ENCODE measurements at places on chromosomes 6 and 20.

- no peak for DNase-seq
Observed at GRCh38 chr6:84466511-84466910, 239.1 kb upstream of the CEP162 start.

DNA sequence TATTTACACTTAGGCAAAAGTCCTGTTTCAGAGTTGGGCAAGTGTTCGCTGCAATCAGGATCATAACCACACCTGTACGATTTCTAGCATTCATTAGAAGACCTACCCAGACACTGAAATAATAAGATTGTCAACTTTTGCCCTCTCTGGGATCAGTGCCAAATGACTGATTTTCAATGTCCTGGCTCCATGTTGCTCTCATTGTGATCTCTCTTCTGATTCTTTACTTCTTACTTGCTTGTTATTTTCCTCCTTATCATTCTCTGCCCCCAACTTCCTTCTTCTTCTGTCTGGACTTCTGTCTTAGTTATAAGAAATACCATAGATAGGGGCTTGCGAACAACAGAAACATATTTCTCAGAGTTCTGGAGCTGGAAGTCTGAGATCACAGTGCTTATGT, 94.4 kb upstream of the BMP2 start:
- no peak for DNase-seq

- DNase-seq = no peak
Observed at GRCh38 chr20:22303523-22303922, 280.8 kb downstream of the FOXA2 start.

- no peak for DNase-seq
Observed at GRCh38 chr6:85574932-85575598, 18.6 kb downstream of the SNX14 start.

DNA sequence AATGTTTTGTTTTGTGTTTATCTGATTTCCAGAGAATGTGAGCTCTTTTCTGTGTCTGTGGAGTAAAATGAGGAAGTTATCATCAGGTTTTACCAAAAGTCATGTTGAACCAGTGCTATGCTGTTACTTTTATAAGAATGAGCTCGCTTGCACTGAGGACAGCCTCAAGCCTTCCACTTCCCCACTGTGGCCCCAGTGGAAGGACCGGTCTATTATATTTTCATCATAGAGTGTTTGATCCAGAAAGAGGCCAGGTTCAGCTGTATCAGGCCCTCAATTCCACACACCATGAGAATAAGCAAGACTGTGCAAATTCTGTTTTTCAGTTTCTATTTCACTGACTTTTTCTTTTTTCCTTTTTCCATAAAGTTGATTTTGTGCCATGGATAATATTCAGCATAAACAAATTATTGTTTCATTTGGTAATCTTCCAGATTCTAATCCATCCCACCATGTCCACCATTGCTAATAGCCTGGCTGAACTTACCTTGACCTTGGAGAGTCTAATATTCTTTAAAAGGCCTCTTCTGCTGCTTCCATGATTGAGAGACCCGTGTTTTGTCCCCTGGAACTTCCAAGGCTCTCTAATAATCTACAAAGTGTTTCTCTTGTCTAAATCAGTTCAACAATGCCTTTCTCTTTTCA, 286.2 kb downstream of the THBS2 start:
- no peak for DNase-seq

GRCh38 chr6:74048387-74048786, 352.4 kb downstream of the CD109 start:
- DNase-seq = no peak

DNA sequence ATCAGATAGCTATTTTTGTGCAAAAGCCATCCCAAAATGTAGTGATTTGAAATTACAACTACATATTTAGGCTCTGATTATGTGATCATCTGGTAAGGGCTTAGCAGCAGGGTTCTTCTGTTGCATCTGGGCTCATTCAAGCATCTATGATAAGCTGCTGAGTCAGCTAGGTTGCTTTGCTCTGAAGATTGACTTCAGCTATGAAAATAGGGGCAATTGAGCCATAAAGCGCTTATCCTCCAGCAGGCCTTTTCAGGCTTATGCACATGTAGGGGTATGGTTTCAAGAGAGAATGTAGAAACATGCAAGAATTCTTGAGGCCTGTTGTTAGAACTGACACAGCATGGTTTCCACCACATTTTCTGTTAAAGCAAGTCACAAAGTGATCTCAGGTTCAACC, 114.1 kb downstream of the PLCB1 start:
- DNase-seq = no peak

DNA sequence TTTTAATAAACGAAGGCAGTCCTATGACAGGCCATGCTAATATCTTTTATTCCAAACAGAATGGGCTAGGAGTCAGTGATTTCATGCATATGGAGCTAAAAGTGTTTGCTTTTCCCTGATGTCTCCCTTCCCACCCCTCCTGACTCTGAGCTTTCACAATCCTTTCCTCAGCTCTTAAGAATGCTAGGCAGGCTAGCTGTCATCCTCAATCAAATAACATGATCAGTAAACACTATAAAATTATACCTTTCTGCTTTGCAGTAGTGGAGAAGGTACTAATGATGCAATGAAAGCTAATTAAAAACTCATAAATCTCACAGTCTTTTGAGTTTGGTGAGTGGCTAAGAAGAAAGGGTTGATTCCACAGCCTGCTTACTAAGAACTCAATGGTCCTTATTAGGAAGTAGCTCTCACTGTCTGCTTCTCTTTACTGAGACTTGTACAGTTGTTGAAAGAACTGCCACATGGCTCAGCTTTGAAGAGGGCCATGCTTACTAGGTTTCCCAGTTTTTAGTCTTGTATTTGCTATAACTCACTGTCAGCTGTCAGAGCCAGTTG, 250.9 kb upstream of the JAG1 start:
- no peak for DNase-seq

DNA sequence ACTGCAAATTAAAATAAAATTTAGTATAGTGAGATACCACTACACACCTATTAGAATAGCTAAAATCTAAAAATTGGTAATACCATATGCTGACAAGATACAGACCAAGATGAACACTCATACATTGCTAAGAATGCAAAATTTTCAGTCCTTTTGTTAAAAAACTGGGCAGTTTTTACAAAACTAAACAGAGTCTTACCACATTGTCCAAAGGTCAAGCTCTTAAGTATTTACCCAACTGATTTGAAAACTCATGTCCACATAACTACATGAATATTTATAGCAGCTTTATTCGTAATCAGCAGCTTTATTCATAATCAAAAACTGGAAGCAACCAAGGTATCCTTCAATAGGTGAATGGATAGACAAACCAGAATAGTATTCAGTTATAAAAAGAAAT, 10.0 kb downstream of the POLR3F start:
- no peak for DNase-seq

DNA sequence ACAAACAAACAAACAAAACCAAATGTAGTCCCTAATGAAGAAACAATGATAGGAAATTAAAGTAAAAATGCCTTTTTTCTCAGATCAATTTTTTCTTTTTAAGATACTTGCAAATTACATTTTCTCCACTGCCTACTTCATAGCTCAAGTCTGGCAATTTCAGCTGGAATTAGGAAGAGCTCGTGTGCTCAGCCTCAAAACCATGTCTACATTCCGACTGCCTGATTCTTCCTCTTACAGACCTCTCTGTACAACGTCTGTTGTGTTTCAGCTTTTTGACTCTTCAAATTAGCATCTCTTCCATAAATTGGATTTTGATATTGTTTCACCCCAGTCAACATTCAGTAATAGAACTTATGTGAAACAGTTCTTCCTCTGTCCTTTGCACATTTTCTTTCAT, 9.3 kb upstream of the EDN1 start:
- DNase-seq = no peak

- DNase-seq = no peak
Observed at GRCh38 chr6:155495011-155495768, 39.6 kb upstream of the NOX3 start.

DNA sequence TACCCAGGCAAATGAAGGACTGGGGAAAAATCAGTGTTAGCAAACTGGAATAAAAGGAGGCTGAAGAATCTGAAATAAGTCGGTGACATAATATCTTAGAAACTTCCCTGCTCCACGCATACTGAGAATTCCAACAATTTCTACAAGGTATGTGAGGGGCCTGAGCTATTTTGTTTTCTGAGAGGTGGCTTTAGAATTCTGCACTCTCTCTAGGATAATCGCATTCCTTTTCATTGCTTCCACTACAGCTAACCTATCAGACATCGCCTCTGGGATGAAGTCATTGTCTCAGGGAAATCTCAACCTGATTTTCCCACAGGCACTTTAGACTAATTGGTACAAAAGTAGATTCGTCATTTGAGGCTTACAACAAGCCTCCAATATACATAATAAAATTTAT, 740.8 kb downstream of the PHF3 start:
- no peak for DNase-seq

DNA sequence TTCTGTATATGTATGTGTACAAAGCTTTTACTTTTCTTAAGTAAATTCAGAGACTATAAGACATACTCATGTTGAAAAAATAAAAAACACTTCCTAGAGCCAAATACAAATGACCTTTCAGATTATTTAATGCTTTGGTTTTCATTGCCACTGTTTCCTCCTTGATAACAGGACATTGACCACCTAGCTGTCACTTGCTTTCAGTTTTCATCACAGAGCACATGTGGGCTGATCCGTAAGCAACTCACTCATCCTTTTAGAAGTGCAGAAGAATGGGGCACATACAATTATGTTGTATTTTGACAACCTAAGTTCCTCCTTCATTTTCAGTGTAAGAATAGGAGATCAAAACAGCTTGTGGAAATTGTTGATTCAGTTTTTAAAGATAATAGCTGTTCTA, 6.2 kb downstream of the ZBTB2 start:
- DNase-seq = no peak

- no peak for DNase-seq
Observed at GRCh38 chr6:15131651-15132061, 114.2 kb upstream of the JARID2 start.

DNA sequence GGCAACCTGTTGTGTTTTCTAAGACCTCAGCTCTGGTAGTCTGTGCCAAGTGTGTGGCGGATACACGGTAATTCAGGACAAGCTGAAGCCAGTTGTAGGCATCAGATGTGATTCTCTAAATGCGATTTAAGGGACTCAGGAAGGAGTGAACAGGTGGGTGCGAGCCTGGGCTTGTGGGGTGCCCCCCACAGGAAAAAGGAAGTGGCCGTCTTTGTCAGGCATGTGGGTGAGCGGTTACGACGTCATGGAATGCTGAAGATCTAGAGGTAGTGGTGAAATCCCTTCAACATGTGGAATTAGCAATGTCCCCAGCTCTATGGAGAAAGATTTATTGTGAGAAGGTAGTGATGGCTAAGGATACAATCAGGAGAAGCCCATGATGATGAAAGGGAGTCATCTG, 95.1 kb upstream of the EXOC2 start:
- DNase-seq = no peak

- no peak for DNase-seq
Observed at GRCh38 chr20:8870652-8871051, 198.2 kb upstream of the PLCB4 start.

- no peak for DNase-seq
Observed at GRCh38 chr20:47558295-47559066, 56.8 kb downstream of the NCOA3 start.

DNA sequence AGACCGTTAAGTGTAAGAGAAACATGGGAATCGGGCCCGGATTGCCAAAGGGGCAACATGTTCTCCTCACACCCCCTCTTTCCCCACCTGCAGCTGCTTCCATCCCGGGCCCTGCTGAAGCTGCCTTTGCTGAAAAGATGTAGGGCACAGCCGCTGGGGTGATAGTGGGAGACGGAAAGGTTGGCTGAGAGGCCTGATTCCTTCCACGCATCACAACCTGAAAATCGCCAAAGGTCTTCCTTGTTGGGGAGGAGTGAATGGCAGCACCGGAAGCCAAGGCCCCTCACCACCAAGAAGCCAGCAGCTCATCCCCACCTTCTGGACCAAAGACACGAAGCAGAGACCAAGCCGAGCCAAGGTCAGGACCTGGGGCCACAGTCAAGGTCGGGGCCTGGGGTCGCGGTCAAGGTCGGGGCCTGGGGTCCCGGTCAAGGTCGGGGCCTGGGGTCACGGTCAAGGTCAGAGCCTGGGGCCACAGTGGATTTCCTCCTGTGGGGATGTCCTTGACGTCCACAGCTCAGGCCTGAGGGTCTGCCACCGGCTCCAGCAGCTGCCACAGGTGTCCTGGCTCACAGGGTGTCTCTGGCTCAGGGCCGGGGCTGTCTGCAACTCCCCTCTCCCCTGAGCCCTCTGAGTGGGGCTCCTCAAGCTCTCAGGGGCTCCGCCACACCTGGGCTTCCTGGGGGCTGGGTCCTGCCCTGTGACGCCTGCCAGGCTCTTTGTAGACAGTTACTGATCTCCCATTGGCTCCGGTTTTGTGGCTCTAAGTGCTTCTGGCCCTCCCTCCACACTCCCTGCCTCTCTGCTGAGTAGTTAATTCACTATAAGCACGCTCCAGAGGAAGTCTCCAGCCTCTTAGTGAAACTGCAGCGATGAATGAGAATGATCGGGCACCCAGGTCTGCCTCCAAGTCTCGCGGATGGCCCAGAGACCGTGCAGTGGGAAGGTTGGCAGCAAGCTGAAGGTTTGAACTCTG, 5.5 kb upstream of the CHRNA4 start:
- DNase-seq = no peak

DNA sequence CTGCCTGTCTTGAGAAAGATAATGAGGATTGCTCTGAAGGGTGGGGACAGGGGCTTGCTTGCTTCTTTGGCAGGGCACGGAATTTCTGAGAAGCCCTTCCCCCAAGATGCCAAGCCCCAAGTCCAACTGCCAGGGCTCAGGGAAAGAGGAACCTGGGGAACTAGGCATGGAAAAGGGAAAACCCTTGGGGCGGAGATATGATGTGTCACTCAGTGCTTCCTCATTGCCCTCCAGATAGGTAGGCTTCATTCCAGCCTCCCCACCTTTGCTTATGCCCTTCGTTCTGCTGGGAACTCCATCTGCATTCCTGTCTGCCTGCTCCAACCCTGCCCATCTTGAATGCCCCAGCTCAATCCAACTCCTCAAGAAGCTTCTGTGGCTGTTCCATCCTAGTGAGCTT, 61.2 kb downstream of the VEGFA start:
- no peak for DNase-seq

DNA sequence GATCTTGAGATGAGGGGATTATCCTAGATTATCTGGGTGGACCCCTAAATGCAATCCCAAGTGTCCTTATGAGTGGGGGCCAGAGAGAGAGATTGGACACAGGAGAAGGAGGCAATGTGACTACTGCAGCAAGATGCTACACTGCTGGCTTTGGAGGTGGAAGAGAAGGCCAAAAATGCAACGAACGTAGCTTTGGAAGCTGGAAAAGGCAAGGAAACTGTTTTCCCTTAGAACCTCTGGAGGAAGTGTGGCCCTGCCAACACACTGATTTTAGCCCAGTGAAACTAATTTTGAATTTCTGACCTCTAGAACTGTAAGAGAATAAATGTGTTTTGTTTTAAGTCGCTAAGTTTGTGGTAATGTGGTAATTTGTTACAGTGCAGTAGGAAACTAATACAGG, 15.7 kb downstream of the PPARD start:
- no peak for DNase-seq

- no peak for DNase-seq
Observed at GRCh38 chr6:104431096-104431495, 428.6 kb downstream of the HACE1 start.

DNA sequence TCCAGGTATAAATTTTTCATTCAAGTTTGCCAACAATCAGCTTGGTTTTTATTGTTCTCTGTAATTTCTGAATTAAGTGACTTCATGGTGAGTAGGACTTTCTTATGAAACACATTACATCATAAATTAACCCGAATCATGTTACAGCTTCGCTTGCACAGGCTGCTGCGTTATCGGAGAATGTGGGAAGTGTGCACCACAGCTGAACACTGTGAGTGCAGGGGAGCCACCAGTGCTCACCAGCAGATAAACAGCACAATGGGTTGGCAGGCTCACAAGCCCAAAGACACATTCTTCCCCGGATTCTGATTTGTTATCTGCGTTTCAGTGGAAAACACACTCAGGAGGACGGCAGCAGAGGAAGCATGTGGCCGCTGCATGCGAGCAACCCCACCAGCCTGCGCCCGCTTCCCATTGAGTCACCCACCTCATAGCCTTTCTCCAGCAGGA, 121.1 kb downstream of the GMDS start:
- no peak for DNase-seq
